D721Med (cell line): ENCODE measurements at places on chromosomes 1 and 21.

DNA sequence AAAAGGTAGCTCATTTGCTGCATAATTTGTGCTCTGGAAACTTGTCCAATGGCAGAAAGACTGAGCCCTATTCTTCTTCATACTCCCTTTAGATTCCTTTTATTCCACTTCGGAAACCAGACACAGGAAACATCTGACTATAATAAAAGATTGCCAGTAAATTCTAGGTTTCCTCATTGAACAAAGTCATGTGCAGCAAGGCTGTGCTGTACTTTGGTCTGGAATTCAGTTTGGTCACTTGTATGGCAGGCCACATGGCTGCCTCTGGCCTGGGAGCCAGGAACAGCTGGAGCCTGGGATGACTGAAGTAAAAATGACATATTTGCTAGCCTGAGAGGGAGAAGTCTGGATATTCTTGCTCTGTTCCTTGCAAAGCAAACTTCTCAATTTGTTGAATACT lies 79.6 kb downstream of the ST3GAL3 start:
- no peak for DNase-seq

DNA sequence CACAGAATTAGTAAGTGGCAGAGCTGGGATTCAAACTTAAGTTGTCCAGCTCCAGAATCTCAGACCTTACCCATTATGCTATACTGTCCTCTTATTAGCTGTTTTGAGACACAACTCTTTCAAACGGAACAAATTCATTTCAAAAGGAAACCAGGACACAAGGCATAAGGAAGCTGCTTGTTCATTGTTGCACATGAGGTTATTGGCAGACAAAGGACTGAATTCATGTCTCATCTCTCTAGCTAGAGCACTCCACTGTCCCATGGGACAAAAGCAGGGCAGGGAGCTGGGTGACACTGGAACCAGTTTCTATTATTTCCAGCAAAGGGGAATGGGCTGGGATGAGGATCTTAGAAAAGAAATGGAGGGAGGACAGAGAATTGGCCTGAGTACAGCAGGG lies 26.4 kb downstream of the CHI3L2 start:
- no peak for DNase-seq

- DNase-seq, result no peak
Measured at GRCh38 chr1:3464649-3465025, 10.2 kb downstream of the ARHGEF16 start.

DNA sequence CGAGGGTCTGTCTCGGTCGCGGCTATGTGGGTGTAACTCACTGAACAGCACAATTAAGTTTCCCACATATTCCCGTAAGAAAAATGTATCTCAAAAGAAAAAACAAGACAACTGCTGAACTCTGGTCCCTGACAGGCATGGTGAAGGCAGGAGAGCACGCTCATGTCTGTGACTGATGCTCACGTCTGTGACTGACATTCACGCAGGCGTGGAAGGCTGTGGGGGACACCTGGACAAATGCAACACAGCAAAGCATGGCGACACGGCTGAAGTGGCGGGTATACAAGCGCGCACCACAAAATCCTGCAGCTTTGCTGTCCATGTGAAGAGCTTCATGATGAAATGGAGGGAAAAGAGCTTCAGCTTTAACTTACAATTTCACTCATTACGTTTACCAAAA lies 6.0 kb downstream of the PTTG1IP start:
- no peak for DNase-seq

DNA sequence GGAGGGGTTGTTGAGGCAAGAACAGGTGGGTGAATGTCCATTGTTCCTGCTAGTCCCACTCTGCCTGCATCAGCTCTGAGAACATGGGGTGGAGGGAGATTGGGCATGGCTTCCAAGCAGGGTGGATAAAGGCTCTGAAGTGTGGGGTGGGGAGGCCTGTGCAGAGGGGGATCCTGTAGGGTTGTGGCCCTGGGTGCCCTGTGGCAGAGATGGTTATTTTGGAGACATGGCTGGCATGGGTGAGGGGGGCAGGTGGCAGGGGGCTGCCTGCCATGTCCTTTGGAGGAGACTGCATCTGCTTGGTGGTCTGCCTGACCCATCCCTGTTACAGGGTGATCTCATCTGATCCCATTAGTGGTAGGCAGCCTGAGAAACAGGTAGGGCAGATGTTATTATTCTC lies 11.2 kb downstream of the MYOG start:
- DNase-seq, result no peak

GRCh38 chr1:168497376-168497950 lies 46.3 kb downstream of the XCL2 start:
- DNase-seq, result no peak

GRCh38 chr1:91846007-91846638 lies 39.8 kb downstream of the TGFBR3 start:
- DNase-seq, result no peak

- no peak for DNase-seq
Measured at GRCh38 chr1:184745929-184746638, 8.6 kb downstream of the EDEM3 start.

- DNase-seq, result no peak
Measured at GRCh38 chr21:16347223-16347622, 617.4 kb downstream of the USP25 start.

GRCh38 chr21:31930001-31930400 lies 57.2 kb downstream of the HUNK start:
- no peak for DNase-seq

DNA sequence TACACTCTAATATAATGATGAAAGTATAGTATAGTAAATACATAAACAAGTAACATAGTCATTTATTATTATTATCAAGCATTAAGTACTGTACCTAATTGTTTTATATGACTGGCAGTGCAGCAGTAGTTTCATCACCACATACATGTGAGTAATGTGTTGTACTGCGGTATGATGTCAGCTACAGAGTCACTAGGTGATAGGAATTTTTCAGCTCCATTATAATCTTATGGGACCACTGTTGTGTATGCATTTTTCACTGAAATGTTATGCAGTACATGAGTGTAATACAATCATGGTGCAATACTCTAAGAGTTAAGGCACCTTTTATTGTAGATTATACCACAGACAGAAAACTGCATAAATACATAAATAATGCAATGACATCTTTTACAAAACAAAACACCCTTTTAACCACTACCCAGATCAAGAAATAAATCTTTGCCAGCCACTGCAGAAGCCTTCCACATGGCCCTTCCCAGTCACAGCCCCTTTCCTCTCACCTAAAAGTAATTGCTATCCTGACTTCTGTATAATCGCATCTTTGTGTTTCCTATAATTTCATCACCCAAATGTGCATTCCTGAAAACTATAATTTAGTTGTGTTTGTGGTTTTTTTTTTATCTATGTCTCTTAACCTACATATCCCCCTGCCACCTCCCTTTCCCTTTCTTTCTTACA lies 16.3 kb downstream of the ABCD3 start:
- no peak for DNase-seq

- DNase-seq, result no peak
Measured at GRCh38 chr1:161702250-161702649, 4.8 kb upstream of the FCRLA start.

DNA sequence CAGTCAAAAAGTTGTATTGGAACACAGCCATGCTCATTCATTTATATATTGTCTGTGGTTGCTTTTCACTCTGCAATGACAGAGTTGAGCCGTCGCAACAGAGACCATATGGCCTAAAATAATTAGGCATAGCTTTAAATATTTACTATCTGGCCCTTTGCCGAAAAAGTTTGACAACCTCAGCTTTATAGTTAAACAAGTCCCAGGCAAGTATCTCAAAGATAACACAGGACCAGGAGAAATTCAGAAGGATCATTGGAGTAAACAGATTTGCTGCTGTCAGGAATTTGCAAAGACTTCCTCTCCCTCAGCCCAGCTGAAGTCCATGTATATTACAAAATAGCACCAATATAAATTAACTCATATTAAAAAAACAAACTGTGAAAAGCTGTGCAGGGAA lies 34.4 kb downstream of the NID1 start:
- no peak for DNase-seq

- no peak for DNase-seq
Measured at GRCh38 chr1:81809808-81810207, 9.1 kb downstream of the ADGRL2 start.

GRCh38 chr21:26332867-26333266 lies 162.3 kb upstream of the APP start:
- DNase-seq, result no peak

- DNase-seq, result no peak
Measured at GRCh38 chr1:78370779-78371482, 119.8 kb upstream of the PTGFR start.

- no peak for DNase-seq
Measured at GRCh38 chr1:160548183-160548582, 25.1 kb upstream of the SLAMF6 start.

DNA sequence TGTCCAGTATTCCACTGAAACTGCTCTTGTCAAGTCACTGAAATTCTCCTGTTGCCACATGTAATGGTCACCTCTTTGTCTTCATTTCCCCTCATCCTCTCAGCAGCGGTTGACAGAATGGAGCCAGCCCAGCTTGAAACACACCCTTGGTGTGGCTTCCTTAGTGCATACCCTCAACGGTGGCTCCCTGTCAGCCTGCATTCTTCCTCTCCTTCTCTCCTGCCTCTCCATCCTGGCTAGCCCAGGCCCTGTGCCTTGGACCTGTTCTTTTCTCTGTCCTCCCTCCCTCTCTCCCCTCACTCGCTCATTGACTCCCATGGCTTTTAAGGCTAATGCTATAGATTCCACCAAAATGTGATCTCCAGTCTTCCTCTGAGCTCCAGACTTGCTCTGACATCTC lies 3.7 kb downstream of the FCMR start:
- DNase-seq, result no peak

DNA sequence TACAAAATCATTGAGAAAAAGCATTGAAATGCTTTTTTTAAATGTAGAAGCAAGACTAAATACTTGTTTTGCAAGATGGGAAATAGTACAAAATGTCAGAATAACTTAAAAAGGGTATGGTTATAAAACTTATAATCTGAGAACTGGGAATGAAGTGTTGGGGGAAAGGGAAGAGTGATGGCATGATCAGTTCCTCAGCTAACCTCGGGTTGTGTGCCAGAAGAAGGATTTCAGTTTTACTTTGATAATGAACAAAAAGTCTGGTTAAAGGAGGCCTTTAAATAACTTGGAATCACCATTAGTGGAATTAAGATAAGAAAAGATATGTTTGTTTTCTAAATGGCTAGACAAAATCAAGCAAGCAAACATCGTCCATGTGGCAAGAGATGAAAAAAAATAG lies 20.7 kb downstream of the NEK7 start:
- DNase-seq, result no peak

DNA sequence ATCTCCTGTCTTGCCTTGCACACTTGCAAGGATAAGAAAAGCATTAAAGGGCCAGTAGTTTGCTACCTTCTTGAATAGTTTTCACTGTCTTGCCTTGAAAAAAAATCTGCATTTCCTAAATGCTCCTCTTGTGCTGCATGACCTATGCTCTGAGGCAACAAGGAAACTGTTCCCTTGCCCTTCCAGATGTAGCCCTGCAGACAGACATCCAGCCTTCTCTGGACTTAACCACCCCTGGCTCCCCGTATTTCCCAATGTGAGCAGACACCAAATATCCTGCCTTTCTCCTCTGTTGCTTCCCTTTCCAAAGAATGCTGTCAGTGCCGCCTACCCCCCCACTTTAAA lies 177.6 kb downstream of the GABPA start:
- no peak for DNase-seq

GRCh38 chr1:81650776-81651175 lies 150.0 kb upstream of the ADGRL2 start:
- no peak for DNase-seq

- DNase-seq, result no peak
Measured at GRCh38 chr1:118783095-118783758, 204.9 kb downstream of the TBX15 start.

DNA sequence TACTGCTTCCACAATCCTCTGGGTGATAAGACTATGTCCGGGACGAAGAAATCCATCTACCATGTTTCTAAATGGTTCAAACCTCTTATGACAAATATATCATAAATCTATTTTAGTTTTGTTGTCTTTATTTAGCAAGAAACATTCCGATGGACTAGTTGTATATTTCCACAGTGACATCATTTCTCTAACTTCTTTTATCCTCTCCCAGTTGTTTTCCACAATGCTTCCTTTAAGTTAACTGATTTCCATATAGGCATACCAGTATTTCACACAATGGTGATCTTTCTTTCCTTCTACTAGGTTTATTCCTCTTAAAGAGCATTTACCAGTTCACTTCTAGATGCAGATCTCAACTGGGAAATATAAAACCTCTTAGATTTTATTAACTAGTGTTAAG lies 44.8 kb downstream of the USP1 start:
- no peak for DNase-seq

DNA sequence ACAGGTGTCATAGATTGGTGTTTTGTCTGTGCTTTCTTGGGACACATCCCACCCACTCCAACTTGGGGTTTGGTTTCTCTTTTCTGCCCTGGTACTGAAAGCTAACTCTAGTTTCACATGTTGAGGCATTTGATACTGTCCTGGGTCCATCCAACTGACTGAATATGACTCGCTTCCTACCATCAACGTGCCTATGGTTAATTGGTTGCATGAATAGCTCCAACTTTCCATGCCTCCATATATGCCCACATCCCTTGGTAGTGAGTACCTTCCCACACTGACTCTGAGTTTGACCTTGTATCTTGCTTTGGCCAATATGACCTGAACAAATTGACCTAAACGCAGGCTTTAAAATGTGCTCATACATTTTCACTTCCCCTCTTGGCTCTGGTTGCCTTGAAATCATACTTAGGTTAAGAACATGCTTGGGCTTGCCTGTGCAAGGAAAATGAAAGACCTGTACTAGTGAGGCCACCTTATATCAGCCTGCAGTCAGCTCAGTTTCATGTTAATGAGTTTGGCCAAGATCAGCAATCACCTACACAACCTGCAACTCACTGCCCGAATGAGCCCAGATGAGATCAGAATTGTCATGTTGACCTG lies 81.0 kb upstream of the KCNK2 start:
- no peak for DNase-seq

- DNase-seq, result no peak
Measured at GRCh38 chr21:17351766-17352165, 161.1 kb upstream of the CXADR start.

DNA sequence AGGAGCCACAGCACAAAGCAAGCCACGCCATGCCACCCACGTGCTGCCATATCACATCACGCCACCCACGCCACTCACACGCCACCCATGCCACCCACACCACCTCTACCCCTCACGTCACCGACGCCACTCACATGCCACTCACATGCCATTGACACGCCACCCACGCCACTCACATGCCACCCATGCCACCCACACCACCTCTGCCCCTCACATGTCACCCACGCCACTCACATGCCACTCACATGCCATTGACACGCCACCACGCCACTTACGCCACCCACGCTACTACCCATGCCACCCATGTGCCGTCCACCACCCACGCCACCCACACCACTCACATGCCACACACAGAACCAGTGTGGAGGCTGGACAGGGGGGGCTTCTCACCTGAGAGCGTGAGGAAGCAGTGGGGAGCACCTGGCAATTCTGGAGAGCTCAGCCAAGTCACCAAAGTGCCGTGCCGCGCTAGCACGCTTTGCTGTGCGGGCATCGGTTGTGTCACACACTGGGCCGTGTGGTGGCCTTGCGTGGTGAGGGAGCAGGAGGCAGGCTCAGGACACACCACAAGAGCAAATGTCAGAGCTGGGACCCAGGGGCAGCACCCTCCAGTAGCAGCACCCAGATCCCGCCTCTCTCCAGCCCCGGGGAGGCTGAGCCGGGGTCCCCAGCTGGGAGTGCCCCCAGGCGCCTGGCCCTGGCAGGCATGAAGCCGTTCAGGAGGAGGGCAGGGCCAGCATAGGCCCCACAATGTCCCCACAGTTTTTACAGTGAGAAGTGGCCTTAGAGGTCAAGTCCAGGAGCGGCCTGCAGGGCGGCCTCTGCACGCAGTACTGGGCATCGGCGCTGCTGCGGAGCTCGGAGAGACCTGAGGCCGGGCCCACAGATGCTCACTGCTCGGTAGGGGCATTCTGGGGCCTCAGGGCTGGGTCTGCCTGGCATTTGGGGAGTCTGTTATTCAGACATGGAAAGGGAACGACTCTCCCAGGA lies 70.0 kb downstream of the AGPAT3 start:
- no peak for DNase-seq
